NCI-H1694 (cell line): ENCODE measurements at places on chromosomes 13 and 19.
A peak's percentile ranks its signal among the peaks of the same experiment; 100 is the strongest.

- DNase-seq: no peak
Measured at GRCh38 chr13:70755456-70755855, 647.2 kb upstream of the KLHL1 start.

- no peak for DNase-seq
Measured at GRCh38 chr13:103200118-103200885, 134.1 kb upstream of the SLC10A2 start.

- no peak for DNase-seq
Measured at GRCh38 chr13:85618521-85618920, 180.7 kb downstream of the SLITRK6 start.

DNA sequence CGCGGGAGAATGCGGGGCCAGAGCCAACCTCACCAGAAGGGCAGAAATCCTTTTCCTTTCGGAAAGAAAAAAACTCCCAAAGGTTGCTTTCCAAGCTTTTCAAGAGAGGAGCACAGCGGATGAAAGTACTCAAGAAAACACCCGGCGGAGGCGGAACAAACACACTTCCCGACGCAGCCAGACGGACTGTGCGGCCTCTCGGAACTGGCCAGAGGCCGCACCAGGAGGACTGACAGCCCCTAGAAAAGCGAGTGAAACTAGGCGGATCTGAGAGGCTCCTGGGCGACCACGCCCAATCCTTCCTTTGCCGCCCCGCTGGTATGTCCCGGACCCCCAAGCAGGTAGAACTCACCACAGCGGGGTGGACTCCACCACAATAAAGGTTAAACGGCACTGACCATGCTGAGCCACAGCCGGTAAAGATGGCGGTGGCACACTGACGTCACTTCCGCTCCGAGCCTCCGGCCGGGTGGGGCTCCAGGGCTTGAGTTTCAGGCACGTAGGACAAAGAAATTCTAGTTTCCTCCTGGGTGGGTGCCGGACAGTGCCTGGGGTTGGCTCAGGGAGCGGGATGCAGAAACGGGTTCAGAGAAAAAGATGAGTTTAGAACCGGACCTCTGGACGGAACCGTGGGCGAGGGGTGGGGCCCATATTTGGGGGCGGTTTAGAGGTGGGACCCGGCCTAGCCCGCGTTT, at the start of gene ZNF562:
Gene ZNF562 (minus strand): TSS at position 438 of the 695 bp plus-strand sequence. CDS start 14,356 bp downstream, outside the sequence.
- DNase-seq: peak; percentile 14

GRCh38 chr13:56773148-56773547, 367.6 kb upstream of the PRR20A start:
- peak; percentile 20 for DNase-seq

DNA sequence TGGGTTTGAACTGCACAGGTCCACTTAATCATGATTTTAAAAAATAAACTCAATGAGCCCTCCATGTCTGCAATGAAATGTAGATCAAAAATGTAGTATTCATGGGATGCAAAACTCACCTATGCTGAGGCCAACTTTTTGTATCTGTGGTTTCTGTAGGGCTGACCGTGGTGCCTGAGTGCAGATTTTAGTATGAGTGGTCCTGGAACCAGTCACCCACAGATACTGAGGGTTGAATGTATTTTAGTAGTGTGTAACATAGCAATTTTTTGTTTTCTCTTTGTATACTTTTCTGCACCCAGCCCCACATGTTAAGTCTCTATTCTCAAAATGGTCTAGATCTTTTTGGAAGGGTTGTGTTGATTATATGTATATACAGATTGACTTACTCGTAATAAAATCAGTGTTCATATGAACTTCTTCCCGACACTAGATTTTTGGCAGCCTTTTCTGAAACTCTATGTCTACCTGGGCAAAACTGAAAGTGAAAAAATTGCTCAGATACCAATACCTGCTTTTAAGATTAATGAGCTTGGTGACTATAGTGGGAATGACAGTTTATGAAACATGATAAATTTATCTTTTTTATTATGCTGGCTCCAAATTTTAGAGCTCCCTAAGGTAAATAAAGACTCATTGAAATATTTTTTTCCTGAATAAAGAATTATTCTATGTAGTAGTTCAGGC, 51.6 kb downstream of the DNAJC15 start:
- no peak for DNase-seq

- no peak for DNase-seq
Measured at GRCh38 chr13:79231887-79232286, 174.2 kb downstream of the RBM26 start.

DNA sequence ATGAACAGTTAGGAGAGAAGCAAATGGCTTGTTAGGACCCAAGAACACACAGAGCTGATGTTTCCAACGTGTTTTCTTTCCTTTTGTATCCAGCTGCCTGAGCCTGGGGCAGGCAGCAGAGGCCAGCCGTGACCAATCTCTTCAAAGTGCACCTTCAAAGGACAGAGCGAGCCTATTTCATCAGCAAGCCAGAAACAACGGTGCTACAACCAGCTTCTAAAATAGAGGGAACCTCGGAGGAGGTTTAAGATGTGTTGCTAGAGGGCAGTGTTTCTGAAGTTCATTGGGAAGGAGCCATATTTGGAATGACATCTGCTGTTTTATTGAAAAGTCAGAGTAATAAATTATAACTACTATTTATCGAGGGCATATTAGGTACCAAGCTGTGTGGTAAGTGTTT, 56.2 kb upstream of the RFC3 start:
- no peak for DNase-seq

DNA sequence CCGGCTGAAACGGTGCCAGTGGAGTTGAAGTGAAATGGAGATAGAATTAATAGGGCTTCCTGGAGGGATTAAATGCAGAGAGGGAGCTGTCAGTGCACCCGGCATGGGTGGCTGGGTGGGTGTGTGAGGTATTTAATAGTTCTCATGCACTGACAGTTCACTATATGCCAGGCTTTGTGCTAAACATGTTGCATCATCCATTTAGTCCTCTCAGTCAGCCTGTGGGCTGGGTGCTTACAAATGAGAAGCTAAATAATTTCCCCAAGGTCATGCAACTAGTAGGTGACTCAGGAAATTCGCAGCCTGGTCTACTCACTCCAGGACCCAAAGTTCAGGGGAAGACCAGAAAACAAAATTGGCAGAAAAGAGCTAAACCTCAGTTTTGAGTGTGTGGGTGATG, 63.5 kb upstream of the SPATA13 start:
- no peak for DNase-seq

DNA sequence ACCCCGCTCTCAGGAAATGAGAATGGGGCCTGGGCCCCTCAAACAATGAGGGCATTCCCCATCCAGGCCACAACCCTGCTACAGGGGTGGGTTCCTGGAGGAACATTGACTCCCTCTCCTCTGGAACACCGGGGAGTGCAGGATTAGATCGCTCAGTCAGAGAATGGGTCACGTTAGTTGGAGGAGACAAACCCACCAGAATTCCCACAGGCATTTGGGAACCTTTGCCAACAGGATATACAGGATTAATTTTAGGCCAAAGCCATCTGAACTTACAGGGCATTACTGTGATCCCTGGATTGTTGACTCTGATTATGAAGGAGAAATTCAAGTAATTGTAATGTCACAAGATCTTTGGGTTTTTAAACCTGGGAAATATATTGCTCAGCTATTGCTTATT, 2.6 kb downstream of the ERVK3-1 start:
- DNase-seq: no peak

GRCh38 chr19:13303381-13304129, 153.3 kb downstream of the IER2 start:
- no peak for DNase-seq

DNA sequence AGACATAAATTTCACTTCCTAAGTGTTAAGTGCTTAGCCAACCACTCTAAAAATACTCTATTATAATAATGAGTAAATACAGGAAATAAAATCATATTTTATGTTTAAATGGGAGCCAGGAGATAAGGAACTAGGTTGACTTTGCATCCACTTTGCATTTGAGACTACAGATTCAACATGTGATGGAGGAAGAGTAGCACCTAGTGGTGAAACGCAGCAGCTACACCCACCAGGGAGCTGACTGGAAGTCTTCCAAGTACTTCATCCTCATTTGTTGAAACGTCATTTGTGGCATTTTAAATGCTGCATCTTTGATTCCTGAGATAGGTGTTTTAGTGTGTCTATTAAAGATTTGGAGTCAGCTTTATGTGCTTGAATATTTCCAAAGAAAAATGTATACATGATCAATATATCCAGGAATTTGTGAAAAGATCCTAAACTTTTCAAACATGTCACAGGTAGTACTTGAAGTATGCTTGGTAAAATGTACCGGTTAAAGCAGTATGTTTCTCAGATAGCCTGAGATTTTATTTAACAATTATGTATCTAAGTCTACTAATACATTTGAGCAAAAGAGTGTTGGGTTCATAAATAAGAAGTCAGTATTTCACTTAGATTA, 17.4 kb upstream of the KCTD12 start:
- DNase-seq: peak; percentile 81

- no peak for DNase-seq
Measured at GRCh38 chr13:99813336-99814095, 158.1 kb downstream of the ZIC5 start.

- DNase-seq: no peak
Measured at GRCh38 chr13:76638181-76638580, 248.0 kb downstream of the KCTD12 start.

- no peak for DNase-seq
Measured at GRCh38 chr19:4516199-4516938, 1.9 kb downstream of the PLIN4 start.

GRCh38 chr19:23410155-23410554, 14.9 kb upstream of the ZNF91 start:
- DNase-seq: no peak

- no peak for DNase-seq
Measured at GRCh38 chr19:40387155-40387554, 2.8 kb downstream of the HIPK4 start.

DNA sequence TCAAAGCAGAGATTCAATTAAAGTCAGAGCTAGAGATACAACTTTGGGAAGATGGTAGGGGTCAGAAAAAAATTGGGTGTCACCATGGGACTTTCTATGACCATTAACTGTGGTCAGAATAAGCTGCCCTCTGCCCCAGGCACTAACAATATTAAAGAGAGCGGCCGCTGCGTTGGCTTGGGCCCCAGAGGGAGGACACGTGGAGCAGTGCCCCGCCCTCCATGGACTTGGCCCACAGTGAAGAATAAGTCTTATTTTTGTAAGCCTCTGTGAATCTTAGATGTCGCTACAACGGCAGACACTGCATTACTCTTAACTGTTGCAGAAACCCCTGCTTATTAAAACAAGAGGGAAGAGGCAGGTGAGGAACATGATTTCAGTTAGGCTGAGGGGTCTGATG, 172.7 kb downstream of the UQCRFS1 start:
- DNase-seq: no peak

- no peak for DNase-seq
Measured at GRCh38 chr19:53866865-53867224, 838 bp upstream of the MYADM start.

GRCh38 chr19:41328157-41328841, 18.3 kb downstream of the CCDC97 start:
- no peak for DNase-seq

DNA sequence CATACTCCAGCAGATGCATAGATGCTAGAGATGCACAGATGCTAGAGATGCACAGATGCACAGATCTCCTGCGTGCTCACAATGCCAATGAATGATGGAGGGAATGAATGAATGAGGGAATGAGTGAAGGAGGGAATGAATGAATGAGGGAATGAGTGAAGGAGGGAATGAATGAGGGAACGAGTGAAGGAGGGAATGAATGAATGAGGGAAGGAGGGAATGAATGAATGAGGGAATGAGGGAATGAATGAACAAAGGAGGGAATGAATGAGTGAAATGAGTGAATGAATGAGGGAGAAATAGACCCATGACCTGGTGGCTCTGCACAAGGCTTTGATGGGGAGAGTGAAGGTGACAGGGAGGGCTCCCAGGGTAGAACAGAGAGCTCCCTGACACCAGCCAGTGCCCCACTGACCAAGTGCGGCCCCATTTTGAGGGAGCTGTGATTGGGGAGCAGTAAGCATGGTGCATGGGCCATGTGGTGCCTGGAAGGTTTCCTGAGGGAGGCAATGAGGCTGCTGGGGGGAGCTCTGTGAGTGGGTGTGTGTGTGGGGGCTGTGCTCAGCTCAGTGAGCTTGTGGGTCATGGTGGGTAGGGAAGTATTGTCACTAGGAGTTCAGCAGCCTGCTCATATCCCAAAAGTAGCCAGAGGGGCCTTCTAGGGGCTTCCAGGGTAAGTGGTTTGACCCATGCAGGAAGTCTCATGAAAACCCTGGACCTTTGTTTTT, 12.7 kb downstream of the SLC27A1 start:
- DNase-seq: no peak

DNA sequence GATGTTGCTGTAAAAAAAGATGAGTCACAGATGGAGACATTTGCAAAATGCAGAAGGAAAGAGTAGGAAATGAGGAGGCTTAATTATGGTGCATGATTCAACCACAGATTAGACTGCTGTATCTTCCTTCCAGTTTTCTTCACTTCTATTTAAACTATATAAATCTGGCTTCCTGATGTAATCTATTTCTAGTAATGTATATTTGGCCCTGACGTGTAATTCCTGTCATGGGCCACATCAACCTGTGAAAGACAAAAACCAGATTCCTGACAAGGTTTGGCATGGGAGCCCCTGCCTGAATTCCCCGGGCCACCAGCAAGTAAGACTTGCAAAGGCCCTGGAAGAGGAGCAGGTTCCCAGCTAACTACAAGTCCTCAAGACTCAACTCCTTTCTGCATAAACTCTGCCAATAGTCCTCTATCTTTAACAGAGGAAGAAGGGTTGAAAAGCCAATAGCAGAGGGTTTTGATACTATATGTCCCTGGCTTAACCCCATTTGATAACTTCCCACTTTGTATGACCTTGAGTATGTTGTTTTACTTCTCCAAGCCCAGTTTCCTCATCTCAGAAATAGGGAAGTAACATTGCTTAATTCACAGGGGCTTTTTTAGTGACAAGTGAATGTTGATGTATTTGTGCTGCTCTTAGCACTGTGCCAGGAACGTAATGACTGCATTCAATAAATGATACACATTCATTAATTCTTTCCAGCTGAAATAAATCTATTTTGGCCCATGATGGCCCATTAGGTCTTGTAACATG, 172.7 kb downstream of the SPRY2 start:
- no peak for DNase-seq

GRCh38 chr19:30498707-30499106, 126.5 kb downstream of the ZNF536 start:
- no peak for DNase-seq

DNA sequence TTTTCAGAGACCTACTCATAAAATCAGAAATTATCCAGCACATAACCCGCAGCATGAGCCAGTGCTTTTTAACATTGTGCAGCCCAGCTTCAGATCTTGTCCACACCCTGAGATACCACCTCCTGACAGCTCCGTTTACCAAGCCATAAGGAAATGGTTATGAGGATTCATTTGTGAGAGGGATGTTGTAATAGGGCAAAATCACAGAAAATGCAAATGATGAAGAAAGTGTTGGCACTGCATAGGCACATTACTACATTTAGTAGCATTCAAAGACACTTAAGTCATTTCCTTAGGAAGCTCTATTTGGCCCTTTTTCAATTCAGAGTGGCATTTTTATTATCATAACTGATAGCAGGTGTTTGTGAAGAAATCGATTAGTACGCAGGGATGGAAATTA, 277.5 kb downstream of the DNAJC15 start:
- DNase-seq: no peak
